ENCODE measurements at places on chromosomes 13 and 19.

DNA sequence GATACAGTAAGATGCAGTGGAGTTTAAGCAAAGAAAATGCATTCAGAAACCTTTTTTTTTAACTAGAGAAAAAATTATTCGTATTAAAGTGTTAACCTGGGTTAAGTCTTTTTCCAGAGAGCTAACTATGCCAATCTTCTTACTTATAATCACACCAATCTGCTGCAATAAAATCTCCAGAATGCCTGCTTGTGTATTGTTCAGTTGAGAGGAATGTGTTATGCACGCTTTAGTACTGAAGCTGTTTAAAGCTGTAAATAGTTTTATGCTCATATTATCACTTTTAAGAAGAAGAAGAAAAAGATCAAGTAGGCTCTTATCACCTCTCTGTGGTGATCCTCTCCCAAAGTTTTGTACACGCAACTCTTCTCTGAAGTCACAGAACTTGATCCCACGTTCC is 528.7 kb downstream of the RFC3 start:
- no peak for DNase-seq

GRCh38 chr13:44695520-44695919 is 119.4 kb upstream of the TSC22D1 start:
- no peak for DNase-seq

GRCh38 chr19:31531326-31531725 is 182.1 kb upstream of the TSHZ3 start:
- no peak for DNase-seq

- no peak for DNase-seq
Observed at GRCh38 chr19:37999309-38000213, 92.6 kb downstream of the SIPA1L3 start.

GRCh38 chr19:4539693-4540581 is at the start of gene LRG1:
LRG1 (minus strand) TSS chr19:4540036; CDS start chr19:4540013, 23 bp downstream.
- peak; percentile 84 for DNase-seq

DNA sequence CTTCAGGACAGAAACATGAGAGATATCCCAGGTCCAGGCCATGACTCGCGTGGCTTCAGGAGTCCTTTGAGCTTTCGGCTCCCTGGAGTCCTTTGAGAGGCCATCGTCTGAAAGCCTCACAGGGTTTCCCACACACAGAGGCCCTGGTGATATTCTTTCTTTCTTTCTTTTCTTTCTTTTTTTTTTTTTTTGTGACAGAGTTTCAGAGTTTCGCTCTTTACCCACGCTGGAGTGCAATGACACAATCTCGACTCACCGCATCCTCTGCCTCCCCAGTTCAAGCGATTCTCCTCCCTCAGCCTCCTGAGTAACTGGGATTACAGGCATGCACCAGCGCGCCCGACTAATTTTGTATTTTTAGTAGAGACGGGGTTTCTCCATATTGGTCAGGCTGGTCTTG is 5.5 kb downstream of the SIN3B start:
- DNase-seq: no peak

- DNase-seq: no peak
Observed at GRCh38 chr13:43405457-43405856, 381.3 kb downstream of the ENOX1 start.

DNA sequence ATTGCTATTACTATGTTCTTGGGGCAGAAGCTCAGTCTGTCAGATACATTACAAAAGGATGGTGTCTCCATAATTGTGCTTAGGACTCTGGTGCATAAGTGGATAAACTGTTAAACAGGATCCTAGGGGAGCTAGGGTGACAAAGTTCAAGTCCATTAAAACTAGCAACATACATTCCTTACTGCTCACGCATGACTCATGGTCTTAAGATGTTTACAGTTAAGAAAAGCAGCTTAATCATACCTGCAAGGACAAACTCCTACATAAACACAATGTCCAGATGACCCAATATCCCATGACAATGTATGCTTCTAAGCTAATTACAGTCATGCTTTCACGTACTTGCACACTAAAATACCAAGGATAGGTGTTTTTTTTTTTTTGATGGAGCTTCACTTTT is 3.5 kb upstream of the ZNF701 start:
- DNase-seq: no peak

- DNase-seq: no peak
Observed at GRCh38 chr19:12891553-12892021, 627 bp downstream of the GCDH start.

- DNase-seq: no peak
Observed at GRCh38 chr19:43224855-43225253, 19.4 kb upstream of the PSG4 start.

DNA sequence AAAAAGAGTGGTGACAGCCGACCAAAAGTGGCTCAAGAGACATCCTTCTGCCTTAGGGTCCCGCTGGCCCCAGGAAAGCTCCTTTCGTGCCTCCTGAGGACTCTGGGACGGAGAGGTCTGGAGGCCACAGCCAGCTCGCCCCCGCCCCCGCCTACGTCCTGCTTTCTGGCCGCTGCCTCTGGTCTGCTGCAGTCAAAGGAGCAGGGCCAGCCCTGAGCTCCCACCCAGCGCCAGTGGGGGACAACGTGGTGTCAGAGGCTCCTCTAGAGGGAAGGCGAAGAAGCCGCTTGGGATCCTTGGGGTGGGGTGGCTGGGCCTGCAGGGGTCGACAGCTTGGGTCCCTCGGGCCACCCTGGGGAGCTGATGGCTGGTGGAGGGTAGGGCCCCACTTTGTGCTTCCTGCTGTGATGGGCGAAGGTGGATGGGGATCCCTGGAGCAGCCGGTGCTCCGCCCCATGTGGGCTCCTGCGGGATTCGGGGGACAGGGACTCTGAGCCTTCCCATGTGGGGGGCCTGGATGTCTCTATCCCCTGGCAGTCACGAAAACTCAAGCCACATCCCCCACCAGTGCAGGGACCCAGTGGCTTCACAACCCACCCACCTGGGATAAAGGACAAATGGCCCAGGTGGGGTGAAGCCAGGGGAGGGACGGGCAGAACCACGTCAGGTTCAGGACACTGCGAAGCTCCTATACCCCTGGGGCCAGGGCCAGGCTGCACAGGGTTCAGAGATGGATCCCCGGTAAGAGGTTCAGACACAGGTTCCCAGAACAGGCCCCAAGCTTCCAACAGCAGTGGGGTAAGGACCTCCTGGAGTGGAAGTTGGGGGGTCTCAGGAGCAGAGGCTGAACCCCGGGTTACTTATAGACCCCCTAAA is 9.0 kb upstream of the DIRAS1 start:
- DNase-seq: no peak

DNA sequence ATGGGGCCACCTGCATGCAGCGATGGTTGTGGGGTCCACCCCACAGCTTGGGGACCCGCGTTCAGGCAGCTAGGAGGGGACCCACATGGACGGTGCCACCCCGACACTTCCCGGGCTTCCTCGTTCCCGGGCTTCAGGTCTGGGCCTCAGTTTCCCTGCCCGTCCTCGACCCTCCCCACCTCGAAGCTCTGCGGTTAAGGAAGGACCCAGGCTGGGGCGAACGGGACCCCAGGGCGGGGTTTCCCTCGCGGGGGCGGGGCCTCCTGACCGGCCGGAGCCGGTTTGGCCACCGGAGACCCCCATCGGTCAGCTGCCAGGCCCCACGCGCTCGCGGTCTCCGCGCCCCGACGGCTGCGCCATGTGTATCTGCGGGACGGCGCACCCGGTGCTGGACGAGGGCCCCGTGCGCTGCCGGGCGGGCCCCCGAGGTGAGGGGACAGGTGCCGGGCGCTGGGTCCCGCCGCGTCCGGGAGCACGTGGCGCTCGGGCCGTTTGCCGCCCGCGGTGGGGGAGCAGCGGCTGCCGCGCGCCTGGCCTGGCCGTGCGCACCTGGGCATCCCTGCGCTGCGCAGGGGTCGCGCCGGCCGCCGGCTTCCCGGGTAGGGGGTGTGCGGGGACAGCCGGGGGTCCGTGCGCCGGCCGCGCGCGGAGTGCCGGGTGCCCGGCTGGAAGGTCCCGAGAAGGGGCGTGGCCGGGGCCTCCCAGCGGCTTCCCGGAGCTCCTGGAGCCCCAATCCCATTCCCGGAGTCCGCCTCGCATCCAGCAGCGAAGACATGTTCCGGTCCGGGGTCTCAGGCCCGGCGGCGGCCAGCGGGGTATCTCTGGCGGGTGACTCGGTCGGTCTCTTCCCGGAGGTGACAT is 4.2 kb downstream of the ARHGAP45 start:
- no peak for DNase-seq
